ENCODE measurements at places on chromosomes 5 and 9. TPM values are rescaled to one million over a fixed set of nuclear protein-coding genes. Genes with fewer than 3 reads are reported as not detected.
A peak's percentile ranks its signal among the peaks of the same experiment; 100 is the strongest.

The IFNB1 gene
- not detected for total RNA-seq

The PLCXD3 gene
- total RNA-seq, result 10.1 TPM

The TDRD7 gene
- total RNA-seq, result 3.6 TPM

The FXN gene
- 20.3 TPM for total RNA-seq

The SPINK13 gene
- not detected for total RNA-seq

The FBN2 gene
- 1.0 TPM for total RNA-seq

The ARSI gene
- 6.5 TPM for total RNA-seq

The RAD23B gene
- 39.5 TPM for total RNA-seq

The NMUR2 gene
- not detected for total RNA-seq

DNA sequence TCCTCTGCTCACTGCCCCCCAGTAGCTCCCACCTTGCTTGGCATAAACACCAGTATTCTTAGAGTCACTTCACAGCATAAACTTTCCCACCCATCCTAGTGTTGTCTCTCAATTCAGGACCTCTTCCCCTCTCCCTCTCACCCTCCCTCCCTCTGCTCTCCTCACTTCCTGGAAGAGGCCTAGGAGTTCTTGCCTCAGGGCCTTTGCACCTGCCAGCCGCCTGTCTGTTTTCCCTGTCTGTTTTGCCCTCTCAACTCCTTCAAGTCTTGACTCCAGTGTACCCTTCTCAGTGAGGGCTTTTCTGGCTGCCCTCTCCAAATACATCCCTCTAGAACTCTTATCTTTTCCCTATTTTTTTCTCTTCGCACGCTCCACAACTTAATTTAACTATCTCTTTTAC, 86.2 kb downstream of the ENTREP1 start:
- DNase-seq, result no peak

DNA sequence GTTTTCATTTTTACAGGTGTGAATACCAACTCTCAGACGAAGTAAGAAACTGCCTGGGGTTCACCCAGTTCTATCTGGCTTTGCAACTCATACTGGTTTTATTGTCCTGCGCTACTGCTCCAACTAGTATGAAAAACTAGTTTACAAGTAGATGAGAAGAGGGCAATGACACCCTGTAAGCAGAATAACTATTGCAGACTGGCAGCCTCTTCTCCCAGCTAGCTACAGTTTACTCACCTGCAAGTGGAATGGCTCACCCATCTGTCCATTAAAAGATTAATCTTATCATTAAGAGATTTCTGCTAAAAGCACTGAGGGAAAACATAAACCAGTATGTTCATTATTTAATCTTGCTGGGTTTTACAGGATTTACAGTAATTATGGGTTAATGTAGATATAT, 113.4 kb downstream of the FRMD3 start:
- DNase-seq, result no peak

DNA sequence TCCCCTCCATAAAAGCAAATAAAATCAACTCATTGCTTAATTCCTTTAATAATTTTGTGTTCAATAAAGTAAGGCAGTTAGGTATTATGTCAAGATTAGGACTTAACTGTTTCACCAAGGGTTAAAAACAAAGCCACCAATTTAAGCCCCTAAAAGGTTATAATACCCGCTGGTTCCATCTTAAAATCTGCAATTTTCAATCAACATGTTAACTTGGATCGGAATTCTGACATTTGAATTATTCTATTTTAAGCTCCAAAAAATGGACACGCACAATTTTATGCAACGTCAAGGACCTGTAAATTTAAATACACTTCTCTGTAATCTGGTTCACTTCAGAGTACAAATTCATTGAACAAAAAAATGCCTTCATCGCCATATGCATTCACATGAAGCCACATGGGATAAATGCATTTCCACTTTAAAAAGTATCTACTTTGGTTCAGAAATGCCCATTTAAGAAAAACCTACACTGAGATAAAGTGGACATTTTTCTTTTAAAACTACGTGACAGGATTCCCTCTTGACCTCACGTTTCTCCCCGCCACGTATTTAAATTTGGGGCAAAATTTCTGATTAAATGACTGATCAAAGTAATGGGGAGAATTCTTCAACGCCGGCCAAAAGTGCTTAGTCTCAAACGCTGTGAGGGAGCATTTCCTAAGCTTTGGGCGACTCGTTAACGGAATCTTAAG, 721 bp downstream of the GIN1 start:
- no peak for DNase-seq

GRCh38 chr5:151104795-151105194, 24.0 kb upstream of the TNIP1 start:
- peak; percentile 89 for DNase-seq

DNA sequence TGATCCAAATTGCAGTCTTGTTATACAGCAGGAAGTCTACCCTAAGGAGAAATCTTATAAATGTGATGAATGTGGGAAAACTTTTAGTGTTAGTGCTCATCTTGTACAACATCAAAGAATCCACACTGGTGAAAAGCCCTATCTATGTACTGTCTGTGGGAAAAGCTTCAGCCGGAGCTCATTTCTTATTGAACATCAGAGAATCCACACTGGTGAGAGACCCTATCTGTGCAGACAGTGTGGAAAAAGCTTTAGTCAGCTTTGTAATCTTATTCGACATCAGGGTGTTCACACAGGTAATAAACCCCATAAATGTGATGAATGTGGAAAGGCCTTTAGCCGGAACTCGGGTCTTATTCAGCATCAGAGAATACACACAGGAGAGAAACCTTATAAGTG, 10.4 kb downstream of the ZNF189 start:
- no peak for DNase-seq

GRCh38 chr9:90808890-90809685, 7.5 kb downstream of the SYK start:
- no peak for DNase-seq

GRCh38 chr9:135086597-135087488, 625 bp upstream of the OLFM1 start:
- DNase-seq, result no peak

DNA sequence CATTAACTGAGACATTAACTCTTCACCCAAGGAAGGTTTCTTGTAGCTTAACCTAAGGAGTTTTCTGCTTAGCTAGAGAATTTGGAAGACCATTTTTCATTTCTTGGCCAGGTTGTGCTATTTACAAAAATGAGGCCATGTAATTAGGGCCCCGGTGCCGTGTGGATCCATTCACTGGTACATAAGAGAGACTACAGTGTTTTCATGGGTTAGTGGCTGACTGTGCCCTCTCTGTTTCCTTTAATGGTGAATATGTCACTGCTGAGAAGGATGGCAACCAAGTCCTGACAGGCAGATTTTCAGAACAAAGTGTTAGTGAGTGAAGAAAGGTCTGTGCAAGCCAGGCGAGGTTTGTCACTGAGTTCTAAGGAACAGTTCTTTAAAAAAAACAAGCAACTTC, 15.4 kb downstream of the MEGF10 start:
- no peak for DNase-seq

DNA sequence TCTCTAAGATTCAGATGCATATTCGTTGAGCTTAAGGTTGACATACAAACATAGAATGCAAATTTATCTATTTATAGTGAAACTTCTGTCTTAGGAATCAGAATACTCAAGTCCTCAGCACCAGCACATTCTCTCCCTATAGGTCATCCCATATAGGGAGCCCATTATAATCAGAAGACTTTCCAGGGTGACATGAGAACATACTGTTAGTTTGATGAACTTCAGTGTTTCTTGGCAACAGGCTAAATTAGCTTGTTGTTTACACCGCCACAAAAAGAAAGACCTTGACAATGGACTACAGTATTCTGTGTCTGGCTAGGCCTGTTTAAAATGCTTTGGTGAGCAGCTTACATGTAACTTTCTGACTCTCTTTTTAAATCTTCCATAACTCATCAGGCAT, 104.2 kb downstream of the TAF11L14 start:
- no peak for DNase-seq

GRCh38 chr9:124350494-124351263, 64.6 kb downstream of the PSMB7 start:
- DNase-seq, result no peak

DNA sequence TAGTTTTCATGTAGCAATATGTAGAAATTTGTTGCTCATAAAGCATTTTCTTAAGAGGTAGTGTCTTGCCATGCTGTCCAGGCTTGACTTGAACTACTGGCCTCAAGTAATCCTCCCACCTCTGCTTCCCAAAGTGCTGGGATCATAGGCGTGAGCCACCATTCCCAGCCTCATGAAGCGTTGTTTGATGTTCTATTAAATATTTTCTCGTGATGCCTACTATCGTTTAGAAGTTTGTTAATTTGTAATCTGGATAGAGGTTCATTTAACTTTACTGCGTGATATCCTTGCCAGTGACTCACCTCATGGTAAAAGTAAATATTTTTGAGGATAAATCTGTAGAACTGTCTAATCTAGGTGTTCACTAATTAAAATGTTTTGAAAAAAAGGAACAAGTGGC, 82.6 kb downstream of the VCAN start:
- DNase-seq, result no peak

- DNase-seq, result no peak
These were observed 53.2 kb upstream of the C5orf58 start for GRCh38 chr5:170179626-170180025.

GRCh38 chr9:17631396-17631795, 52.5 kb downstream of the SH3GL2 start:
- DNase-seq, result no peak

DNA sequence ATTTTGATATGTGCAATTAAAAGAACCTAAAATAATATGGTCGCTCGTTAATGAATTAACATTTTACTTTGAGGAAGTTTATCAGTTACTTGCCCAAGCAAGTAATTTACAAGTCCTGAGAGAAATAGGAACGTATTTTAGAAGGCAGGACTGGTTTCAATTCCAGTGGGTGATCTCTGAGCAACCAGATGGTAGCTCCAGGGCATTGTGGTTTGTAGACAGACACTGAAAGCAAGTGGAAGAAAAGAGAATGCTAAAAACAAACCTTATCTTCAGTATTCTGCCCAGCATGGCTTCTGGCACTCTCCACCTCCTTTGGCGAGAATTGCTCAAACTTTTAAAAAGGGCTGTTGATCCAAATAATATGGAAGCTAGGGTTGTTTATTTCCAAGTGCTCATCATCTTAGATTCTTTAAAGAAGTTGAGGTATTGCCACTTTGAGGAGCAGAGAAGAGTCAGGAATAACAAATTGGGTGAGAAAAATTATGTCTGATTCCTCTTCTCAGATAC, 31.8 kb upstream of the ERAP2 start:
- no peak for DNase-seq

DNA sequence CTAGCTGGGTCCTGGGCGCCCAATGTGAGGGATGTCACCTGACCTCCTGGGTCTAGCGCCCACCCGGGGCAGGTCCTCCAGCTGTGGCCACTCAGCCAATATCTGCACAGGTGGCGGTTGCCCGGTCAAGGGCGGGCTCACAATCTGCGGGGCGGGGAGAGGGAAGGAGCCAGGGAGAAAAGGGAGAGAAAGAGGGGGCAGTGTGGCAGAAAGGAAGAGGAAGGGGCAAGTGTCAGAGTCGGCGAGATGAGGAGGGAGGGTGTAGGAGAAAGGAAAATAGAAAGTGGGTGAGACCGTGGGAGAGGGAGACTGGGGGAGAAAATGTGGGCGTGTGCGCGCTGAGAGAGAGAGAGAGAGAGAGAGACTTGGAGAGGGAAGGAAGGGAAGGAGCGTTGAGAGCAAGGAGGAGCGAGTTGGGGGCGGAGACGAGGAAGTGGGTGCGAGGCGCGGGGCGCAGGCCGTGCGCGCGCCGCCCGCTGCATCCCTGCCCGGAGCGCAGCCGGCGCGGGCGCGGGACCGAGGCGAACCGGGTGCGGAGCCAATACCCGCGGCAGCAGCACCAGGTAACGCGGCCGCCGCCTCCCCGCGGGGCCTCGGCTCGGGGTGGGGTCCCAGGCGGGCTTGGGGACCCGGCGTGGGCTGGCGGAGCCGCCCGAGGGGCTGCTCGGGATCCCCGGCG, at the start of gene HRH2:
HRH2 (plus strand) TSS at position 479 of the 679 bp plus-strand sequence. CDS start 25,163 bp downstream, outside the sequence.
- no peak for DNase-seq

DNA sequence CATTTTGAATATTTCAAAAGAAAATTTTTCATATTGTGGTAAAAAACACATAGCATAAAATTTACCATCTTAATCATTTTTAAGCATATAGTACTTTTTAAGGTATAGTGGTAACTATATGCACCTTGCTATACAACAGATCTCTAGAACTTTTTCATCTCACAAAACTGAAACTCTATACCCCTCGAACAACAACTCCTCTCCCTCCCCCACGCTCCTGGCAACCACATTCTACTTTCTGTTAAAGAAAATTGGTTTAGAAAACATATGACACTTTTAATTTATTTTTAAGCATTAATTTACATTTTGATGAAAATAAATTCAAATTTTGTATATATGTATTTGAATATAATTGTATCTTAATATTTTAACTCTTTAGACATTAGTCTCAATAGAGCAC, 147.2 kb upstream of the EFNA5 start:
- no peak for DNase-seq

GRCh38 chr9:77898864-77899263, 132.7 kb downstream of the GNAQ start:
- no peak for DNase-seq

GRCh38 chr5:146877783-146878475, 628 bp downstream of the PPP2R2B start:
- peak; percentile 16 for DNase-seq

DNA sequence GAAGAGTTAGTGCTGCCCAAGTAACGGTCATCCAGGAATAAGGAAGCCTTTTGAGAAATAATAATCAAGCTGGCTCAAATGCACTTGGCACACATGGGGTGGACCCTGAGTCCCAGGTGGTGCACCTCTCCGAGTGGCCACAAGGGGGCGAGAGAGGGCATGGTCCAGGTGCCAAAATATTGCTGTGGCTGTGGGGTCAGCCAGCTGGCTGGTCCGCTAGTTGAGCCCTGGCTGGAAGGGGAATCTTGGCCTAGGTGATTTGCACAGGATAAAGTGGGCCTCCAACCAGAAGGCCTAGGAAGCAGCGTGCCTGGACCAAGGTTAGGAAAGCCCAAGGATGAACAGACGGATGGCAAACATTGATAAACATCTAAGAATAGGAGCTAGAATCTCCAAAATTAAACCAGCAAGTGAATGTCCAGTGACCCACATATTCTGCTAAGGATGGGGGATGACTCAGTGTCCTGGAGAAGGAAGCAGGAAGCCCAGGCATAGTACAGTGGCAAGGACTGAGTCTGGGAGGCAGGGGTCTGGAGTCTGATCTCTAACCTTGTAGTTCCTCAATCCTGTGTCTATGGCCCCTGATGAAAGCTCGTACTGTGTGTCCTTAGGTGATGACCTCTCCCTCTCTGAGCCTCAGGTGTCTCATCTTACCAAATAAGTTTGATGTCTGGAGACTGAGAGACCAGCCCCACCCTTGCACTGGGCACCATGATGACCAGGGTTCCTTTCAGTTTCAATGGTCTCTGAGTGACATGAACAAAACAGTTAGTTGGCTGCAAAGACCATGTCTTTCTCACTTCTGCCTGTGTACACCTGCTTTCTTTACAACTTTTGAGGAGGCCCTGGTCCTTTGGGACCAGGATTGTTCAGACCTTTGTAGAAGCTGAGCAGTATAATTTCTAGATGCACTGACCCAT, 19.2 kb upstream of the SHB start:
- DNase-seq, result peak; percentile 67

All from uterus (tissue), 4 donors.